ENCODE measurements at places on chromosomes 7 and 10.
A peak's percentile ranks its signal among the peaks of the same experiment; 100 is the strongest.

DNA sequence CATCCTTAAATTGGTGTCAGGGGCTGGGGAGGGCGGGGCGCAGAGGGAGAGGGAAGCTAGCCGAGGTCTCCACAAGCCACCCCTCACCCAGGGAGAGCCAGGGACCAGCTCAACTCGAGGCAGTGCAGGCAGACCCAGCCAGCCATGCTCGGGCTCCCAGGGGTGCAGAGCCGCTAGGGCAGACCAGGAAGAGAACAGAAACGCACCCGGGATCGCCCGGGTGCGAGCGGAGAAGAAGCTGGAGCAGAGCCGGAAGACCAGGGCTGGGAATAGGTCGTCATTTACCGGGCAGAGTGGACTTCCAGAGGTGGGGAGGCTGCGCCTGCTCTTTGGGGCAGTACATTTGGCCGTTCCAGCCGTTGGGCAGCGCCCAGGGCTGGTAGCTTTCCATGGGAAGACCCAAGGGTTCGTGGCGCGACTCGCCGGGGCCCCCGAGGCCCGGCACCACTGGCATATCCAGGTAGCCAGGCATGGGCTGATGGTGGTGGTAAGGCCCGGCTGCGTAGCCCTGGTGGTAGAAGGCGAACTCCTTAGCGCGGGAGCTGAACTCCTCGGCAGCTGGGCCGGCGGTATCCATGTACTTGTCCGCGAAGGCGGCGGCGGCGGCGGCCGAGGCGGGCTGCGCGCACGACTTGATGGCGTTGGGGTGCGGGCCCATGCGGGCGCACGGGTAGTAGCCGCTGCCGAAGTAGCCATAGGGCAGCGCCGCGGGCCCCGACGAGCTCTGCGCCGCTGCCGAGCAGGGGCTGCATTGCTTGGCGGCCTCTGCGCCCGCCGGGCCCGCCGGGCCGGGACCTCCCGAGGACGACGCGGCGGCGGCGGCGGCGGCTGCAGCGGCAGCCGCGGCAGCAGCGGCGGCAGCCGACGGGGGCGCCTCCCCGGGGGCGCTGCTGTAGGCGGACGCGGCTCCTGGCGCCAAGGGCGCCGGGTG is 755 bp downstream of the HOXA13 start:
- no peak for DNase-seq

DNA sequence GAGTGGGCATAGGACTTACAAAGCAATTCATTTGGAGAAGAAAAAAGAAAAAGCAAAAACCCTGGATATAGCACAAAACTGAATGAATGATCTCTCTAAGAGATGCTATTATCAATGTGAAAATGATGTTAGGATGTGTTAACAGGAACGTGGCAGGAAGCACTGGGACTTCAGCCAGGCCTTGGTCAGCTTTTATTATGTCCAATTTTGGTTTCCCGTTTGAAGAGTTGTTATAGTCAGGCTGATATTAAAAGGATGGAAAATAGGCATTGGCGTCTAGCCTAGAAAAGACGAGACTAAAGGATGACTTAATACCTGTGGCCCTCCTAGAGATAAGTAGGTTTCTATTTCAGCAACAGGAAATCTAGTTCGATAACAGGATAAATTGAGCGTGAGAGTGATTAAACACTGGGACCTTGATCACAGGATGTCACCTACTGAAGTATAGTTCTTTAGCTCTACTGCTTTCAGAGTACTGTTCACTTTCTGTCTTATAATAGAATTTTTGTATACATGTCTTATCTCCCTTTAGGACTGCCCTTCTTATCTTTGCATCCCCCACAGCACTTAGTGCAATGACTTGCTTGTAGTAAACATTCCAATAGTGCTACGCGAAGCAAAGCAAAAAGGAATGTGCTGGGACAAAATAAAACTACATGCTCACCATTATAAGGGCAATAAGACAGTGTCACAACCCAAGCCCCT is 99.8 kb upstream of the AGBL3 start:
- no peak for DNase-seq

DNA sequence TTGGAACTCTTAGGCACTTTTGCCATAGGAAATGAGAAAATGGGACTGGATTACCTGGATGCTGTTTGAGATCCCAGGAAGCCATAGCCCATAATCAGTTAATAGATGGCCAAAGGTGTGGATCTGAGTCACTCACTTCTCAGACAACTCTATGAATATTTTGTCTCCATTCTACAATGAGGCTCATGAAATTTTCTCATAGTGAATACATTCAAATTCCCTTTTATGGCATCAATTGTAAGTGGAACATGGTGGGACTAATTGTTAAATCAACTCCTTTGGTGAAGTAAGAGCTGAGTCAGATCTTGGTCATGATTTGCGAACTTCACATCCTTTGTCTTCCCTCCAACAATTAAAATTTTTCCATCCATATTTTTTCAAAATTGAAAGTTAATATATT is 222.1 kb downstream of the ARL4A start:
- DNase-seq, result no peak

- peak; percentile 46 for DNase-seq
Measured at GRCh38 chr7:150716368-150716767, at the start of gene GIMAP1. GIMAP1 (plus strand) TSS chr7:150716613; CDS start chr7:150719048, 2,435 bp downstream.

- peak; percentile 41 for DNase-seq
Measured at GRCh38 chr7:129225206-129225930, 538 bp downstream of the AHCYL2 start.

GRCh38 chr7:102155821-102156441 is 130.7 kb upstream of the SH2B2 start:
- DNase-seq, result no peak

DNA sequence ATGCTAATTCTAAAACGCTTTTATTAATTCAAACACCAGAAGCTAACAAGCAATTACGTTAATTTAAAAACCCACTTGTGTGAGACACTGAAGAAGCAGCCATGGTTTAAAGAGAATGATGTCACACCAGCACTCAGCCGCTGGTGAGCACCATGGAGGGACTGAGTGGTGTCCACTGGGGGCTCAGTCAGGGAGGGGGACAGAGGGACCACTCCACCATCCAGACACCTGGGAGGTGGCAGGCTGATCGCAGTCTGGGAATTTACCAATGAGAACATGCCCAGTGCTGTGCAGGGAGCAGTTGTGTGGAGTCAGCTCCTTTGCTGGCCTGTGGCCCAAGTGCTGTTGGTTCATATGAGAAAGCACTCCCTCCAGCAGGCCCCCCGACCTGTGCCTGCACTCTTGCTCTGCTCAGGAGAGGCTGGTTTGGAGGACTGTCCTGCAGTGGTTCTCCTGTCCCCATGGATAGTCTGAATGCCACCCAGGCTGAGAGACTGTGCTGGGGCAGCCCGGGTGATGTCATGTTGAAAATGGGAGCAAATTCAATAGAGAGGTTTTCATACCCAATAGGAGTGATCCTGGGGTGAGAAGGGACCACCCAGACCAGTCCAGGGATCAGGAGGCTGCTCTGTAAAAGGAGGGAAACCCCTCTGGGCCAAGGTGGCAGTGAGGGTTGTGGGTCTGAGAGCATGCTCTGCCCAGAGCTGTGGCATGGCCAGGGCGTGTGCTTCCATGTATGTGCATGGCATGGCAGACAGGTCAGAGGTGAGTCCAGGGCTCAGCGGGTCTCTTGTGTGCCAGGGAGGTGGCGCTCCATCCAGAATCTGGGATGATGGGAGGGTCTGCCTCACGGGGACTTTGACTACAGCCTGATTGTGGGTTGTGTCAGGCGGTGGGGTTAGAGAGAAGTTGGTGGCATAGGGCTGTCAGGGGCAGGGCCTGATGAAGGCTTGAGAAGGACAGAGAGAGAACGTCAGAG is 12.7 kb downstream of the ADCY1 start:
- no peak for DNase-seq

GRCh38 chr7:129676017-129676897 is 64.7 kb downstream of the NRF1 start:
- DNase-seq, result no peak

GRCh38 chr7:144835155-144835611 is 670 bp downstream of the TPK1 start:
- DNase-seq, result peak; percentile 38

DNA sequence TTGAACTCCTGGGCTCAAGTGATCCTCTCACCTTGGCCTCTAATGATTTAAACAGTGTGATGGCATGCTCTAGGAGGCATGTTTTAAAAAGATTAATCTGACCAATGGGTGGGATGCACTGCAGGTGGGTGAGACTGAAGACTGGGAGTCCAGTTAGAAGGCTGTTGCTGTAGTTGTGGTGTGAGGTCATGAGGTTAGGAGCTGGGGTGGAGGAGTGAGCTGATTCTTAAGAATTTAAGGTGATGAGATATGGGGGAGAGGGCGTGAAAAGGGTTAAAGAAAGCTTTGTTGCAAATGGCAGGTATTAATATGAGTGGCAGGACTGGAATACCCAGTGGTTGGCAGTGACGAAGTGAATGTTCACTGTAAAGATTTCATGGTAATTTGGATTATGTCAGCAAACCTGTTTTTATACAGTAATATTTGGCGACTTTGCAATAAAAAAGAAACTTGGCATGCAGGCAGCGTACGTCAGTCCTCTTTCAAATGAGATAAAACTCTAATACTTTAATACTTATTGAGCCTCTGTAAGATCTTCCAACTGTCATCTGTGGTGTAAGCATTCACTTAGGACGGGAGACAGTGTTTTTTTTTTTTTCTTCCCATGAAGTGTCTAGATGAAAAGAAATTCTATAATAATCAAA is 72.8 kb upstream of the MTPN start:
- DNase-seq, result no peak

DNA sequence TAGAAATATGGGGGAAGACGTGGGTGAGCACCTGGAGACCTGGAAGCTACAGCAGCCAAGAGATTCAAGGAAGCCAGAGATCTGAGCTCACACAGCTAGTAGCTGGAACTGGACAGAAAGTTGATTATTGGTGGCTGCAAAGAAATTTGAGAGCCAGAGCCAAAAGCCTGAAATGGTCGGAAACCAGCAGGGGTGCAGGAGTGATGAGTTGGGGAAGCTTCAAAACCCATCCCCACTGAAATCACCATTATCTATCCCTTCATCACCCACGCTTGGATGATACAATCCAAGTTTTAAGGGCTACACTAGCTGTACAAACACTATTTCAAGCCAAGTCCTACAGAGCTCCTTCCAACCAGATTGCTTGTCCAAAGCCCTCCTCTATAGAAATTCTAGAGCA is 296.1 kb upstream of the NEBL start:
- no peak for DNase-seq

GRCh38 chr7:41880107-41880506 is 177.2 kb upstream of the INHBA start:
- no peak for DNase-seq

DNA sequence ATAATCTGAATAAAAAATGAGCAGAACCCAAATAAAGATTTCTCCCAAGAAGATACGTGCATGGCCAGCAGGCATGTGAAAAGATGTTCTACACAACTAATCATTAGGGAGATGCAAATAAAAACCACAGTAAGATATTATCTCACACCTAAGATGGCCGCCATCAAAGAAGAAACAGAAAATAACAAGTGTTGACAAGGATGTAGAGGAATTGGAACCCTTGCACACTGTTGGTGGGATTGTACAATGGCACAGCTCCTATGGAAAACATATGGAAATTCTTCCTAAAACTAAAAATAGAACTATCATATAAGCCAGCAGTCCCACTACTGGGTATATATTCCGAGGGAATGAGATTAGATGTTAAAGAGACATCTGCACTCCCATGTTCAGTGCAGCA is 60.2 kb downstream of the R3HCC1L start:
- DNase-seq, result no peak

DNA sequence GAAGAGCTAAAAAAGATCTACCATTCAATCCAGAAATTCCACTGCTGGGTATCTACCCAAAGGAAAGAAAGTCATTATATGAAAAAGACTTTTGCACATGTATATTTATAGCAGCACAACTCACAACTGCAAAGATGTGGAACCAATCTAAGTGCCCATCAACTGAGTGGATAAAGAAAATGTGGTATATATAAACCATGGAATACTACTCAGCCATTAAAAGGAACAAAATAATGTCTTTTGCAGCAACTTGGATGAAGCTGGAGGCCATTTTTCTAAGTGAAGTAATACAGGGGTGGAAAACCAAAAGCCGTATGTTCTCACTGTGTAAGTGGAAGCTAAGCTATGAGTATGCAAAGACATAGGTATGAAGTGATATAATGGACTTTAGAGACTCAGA is 3.0 kb downstream of the ANXA7 start:
- no peak for DNase-seq

DNA sequence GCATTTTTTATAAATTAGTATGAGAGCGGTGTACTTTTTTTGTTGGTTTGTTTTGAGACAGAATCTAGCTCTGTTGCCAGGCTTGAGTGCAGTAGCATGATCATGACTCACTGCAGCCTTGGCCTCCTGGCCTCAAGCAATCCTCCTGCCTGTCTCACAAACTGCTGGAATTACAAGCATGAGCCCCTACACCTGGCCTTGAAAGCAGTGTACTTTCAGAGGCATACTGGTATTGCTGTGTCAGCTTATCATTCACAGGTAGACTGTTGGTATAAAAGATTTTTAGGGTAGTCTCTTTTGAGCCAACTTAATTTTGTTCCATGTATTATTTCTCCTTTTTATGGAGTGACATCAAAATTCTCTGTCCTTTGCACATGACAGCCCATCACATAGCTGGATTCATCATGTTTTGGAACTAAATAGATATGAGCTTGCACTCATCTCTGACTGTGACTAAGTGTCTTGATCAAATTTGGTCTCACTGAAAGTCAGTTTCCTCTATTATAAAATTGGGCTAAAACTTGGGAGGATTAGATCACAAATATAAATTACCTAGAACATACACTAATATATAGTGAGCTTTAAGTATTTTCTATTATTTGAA is 12.4 kb downstream of the GNAT3 start:
- no peak for DNase-seq

DNA sequence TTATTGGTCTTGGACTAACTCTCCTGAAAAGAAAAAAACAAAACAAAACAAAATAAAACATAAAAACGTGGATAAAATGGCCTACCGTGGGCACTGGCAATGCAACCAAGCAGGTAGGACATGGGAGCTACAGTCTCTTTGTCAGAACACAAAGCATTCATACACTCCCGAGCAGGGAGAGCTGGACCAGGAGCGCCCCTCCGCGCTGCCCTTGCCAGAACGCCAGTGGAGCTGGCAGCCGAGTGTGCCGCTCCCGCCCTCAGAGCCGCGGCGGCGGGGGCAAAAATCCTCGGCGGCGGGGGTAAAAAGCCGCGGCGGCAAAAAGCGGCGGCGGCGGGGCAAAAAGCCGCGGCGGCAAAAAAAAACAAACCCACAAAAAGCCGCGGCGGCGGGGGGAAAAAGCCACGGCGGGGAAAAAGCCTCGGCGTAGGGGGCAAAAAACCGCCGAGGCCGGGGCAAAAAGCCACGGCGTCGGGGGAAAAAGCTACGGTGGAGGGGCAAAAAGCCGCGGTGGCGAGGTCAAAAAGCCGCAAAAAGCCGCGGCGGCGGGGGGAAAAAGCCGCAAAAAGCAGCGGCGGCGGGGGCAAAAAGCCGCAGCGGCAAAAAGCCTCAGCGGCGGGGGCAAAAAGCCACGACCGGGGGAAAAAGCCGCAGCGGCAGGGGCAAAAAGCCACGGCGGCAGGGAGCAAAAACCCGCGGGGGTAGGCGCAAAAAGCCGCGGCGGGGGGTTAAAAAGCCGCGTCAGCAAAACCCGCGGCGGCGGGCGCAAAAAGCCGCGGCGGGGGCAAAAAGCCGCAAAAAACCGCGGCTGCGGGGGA is 418.1 kb downstream of the ZNF716 start:
- DNase-seq, result no peak

GRCh38 chr10:86139066-86139657 is 227.4 kb downstream of the GRID1 start:
- no peak for DNase-seq

- DNase-seq, result no peak
Measured at GRCh38 chr10:14712991-14713424, 61.7 kb downstream of the FAM107B start.

All from activated CD4-positive, alpha-beta T cell treated with anti-CD3 and anti-CD28 coated beads, Interleukin-2, amount 50 U/mL, for 4 hours (primary cell).